ENCODE measurements at places on chromosomes 16 and 17.

- no peak for DNase-seq
Observed at GRCh38 chr17:77677630-77678029, 280.9 kb upstream of the TNRC6C start.

GRCh38 chr17:82767041-82767754 lies 15.3 kb downstream of the TBCD start:
- no peak for DNase-seq

GRCh38 chr17:45262516-45263476 lies 902 bp upstream of the SPATA32 start:
- DNase-seq, result no peak

- DNase-seq, result no peak
Observed at GRCh38 chr16:67014634-67015312, 14.2 kb upstream of the CBFB start.

DNA sequence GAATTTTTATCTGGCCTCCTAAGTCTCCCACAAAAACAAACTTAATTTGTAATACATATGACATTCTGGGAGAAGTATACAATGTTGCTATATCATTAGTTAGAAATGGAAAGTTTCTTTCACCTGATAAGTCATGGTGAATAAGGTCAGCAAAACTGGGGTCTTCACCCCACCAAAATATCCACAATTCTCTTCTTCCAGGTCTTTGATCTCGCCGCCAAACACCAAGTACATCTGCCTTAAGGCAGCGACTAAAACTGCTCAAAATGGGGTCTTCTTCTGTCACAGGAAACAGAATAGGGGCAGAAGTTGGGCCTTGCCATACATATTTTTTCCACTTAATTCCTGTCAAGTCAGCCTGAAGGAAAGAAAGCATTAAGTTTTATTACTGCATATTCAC lies 2.1 kb downstream of the MED13 start:
- DNase-seq, result no peak

DNA sequence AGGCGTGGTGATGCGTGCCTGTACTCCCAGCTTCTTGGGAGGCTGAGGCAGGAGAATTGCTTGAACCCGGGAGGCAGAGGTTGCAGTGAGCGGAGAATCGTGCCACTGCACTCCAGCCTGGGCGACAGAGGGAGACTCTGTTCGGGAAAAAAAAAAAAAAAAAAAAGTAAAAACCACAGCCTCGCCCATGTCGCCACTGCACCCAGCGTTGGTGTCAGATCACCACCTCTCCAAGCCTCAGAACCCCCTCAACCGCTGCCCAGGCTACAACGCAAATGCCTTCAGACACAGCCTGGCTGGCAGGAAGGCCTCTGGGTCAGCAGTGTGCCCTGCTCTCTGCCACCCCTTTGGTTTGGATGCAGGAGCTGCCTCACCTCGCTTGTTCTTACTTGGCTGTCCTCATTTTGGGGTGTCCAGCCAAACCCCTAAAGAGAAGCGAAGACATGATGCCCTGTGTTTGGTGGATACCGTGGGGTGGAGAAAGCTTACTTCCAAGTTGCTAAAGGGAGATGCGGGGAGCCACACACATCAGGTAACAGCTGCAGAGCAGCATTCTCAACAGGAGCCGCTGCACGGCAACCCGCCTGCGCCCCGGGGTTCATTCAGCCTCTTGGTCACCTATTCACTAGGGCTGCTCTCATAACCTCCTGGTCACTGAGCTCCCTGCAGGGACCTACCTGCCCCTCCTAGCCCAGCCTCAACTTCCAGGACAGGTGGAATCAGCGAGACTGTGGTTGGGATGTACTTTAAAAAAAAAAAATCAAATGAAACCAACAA lies 13.0 kb upstream of the CYTH1 start:
- no peak for DNase-seq

DNA sequence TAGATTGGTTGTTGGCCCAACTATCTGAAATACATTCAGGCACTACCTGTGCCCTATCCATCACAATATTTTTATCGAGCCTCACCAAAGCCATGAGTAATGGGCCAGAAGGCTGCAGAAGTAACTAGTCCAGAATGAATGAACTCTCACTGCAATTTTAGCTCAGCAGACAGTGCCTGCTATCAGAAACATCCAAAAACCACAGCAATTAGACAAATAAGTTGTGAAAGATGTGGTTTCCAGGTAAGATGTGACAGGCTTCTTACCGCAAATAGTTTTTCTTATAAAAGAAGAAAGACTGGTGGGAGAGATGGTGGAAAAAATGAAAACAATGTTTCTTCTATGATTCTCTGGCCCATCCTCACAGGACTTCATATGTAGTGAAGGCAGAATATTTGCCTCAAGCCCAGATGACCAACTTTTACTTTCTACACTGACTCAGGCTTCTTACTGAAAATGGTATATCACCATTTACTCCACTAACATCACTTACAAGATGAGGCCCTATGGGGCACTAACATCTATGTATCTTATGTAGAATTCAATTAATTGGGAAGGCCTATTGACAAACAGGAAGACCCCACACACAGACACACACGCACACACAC lies 9.8 kb upstream of the RFFL start:
- DNase-seq, result no peak
